ENCODE measurements at places on chromosomes 3 and 15. TPM values are rescaled to one million over a fixed set of nuclear protein-coding genes. Genes with fewer than 3 reads are reported as not detected.

Gene XIRP1
- total RNA-seq = not detected

Gene FETUB
- not detected for total RNA-seq

Gene GHSR
- not detected for total RNA-seq

Gene CCDC191
- 3.9 TPM for total RNA-seq

Gene STARD5
- total RNA-seq = 5.4 TPM

Gene ESYT3
- 0.26 TPM for total RNA-seq

Gene C3orf85
- not detected for total RNA-seq

Gene KBTBD13
- not detected for total RNA-seq

Gene CELSR3
- total RNA-seq = 0.66 TPM

Gene CAMKV
- not detected for total RNA-seq

Gene TMC3
- total RNA-seq = not detected
